ENCODE measurements at places on chromosomes 2 and 18. TPM values are rescaled to one million over a fixed set of nuclear protein-coding genes. Genes with fewer than 3 reads are reported as not detected.

UGT1A7 gene
- total RNA-seq: not detected

DNA sequence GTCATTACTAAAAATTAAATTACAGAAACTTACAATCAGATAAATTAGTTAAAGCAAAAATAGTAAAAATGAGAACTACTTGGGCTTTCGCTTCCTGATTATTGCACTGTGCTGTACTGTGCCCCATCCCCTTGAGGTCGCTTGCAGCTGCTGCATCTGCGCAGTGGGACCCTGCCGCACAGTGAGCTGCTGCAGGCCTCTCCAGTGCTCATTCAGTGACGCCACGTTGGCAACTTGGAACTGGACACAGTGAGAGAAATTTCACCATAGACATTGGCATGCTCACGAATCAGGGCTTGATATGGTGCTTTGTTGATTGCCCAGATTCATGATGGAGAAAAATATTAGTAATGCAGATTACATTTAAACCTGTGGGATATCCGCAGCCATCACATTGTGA is 290.8 kb upstream of the MYT1L start:
- DNase-seq: no peak

GRCh38 chr2:17166506-17166905 is 351.7 kb downstream of the RAD51AP2 start:
- DNase-seq: peak; percentile 79

- DNase-seq: no peak
Observed at GRCh38 chr18:67957684-67958083, 441.2 kb upstream of the DSEL start.

SPC25 gene
- 19.0 TPM for total RNA-seq

DNA sequence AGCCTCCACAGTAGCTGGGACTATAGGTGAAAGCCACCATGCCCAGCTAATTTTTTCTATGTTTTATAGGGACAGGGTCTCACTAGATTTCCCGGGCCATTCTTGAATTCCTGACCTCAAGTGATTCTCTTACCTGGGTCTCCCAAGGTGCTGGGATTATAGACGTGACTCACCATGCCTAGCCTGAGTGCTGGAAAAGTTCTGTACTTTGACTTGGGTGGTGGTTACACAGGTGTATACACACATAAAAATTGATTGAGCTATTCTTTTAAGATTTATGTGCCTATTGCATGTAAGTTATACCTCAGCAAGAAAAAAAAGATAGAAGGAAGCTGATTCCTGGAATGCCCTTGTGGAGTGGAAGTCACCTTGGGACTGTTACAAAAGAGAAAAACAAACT is 34.8 kb upstream of the KCNF1 start:
- DNase-seq: no peak

GRCh38 chr2:231800493-231801091 is 14.3 kb downstream of the COPS7B start:
- peak; percentile 21 for DNase-seq

DNA sequence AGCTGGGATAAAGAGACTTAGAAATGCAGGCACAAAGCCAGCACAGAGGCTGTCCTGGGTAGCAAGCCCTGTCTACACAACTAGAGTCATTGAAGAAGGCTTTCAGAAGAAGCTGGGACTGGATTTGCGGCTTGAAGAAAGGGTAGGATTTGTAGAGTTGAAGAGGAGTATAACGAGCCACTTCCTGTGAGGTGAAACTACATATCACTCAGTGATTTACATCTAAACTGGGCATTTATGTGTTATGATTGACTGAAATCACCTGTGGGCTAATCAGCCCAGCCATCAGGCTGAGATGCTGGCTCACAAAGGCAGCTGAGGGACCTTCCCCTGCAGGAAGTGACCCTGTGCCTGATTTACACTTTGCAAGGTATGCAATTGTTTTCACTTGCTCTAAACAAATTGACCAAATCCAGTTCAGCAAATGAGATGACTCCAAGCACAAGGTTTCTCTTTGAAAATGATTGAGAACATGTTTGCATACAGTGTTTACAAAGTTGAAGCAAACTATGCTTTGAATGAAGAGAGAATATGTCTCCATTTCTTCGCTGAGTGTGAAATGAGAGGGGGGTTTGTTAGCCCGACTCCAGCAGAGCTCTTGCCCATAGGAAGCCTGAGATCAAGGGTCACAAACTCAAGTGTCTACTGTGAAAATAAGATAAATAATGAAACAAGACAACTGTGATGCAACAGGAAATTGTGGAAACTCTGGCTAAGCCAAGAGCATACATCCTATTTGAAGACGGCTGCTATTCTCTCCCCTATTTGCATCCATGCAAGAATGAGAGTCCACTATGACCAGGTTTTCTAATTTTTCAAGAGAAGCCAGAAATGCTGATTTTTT is 69.3 kb upstream of the HK2 start:
- no peak for DNase-seq

RNF125 gene
- total RNA-seq: 2.8 TPM

COBLL1 gene
- not detected for total RNA-seq

RAD51AP2 gene
- not detected for total RNA-seq

PXDN gene
- 25.4 TPM for total RNA-seq

DSC2 gene
- not detected for total RNA-seq

DNA sequence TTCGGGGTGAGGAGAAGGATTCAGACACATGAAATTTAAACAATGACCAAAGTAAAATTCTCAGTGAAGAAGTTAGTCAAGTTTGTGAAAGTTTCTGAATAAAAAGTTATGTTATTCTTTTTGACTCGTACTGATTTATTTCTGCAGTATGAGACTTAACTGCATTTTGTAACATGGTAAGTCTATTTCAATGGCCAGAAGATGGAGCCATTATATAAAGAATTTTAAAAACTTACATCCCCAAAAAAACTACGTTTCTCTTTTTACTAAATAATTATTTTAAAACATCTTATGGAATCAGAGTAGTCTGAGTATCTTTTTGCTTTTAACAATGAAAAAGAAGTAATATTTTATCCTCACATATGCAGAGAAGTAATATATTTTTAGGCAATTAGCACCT is 51.4 kb upstream of the SCN1A start:
- no peak for DNase-seq

DNA sequence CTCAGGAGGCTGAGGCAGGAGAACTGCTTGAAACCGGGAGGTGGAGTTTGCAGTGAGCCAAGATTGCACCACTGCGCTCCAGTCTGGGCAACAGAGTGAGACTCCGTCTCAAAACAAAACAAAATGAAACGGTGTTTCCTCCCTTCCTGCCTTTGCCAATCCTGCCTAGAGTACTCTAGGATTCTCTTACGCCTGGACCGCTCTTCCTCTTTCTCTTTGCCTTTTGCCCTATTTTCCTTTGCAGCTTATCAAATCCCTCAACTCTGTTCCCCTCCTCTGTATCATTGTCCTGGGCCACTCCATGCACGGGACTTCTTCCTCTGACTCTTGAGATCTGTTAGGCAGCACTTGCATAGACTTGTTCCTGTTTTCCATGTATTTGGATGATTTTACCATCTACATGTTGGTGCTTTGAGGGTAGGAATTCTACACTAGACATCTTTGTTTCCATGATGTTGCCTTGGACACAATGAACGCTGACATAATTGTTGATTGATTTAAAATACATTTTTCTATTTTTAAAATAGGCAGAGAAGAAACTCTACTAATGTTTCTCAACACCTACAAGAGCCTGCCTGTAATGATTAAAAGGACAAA is 24.8 kb upstream of the ACYP2 start:
- no peak for DNase-seq

CD8B2 gene
- total RNA-seq: not detected

Measured in G401 (cell line).